ENCODE measurements at places on chromosomes 1 and 21. TPM values are rescaled to one million over a fixed set of nuclear protein-coding genes. Genes with fewer than 3 reads are reported as not detected.

DNA sequence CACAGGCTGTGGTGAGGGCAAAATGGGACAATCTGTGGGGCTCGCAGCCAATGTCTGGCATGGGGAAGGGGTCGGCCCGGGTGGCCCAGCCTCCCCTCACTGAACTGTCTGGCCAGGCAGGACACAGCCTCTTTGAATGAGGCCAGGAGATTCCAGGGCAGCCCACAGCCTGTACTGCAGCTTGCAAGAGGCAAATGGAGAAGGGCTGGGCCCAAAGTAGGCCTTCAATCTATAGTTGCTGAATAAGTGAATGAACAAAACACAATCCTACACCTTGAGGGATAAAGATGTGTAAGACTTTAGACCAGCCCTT is 23.2 kb downstream of the SLC27A3 start:
- H3K27me3 ChIP-seq: no peaks in the 10 kb centered on the region
- H3K27ac ChIP-seq: no peak overlapping the region
- H3K36me3 ChIP-seq: peaks cover 1% of the 10 kb centered on the region
- no peak overlapping the region for H3K4me3 ChIP-seq

- H3K36me3 ChIP-seq: no peaks in the 10 kb centered on the region
- H3K27ac ChIP-seq: no peak overlapping the region
- H3K4me1 ChIP-seq: peaks cover 45% of the 10 kb centered on the region
- peaks cover 26% of the 10 kb centered on the region for H3K27me3 ChIP-seq
Observed at GRCh38 chr21:29236201-29236600, 62.5 kb upstream of the BACH1 start.

Gene SPOCD1
- total RNA-seq: 0.73 TPM

Gene ANGPTL3
- total RNA-seq: not detected

GRCh38 chr1:197987294-197987693 is 70.1 kb downstream of the LHX9 start:
- H3K27me3 ChIP-seq: no peaks in the 10 kb centered on the region
- H3K27ac ChIP-seq: no peak overlapping the region
- DNase-seq: no peak
- H3K4me3 ChIP-seq: no peak overlapping the region
- no peaks in the 10 kb centered on the region for H3K36me3 ChIP-seq
- no peaks in the 10 kb centered on the region for H3K4me1 ChIP-seq

DNA sequence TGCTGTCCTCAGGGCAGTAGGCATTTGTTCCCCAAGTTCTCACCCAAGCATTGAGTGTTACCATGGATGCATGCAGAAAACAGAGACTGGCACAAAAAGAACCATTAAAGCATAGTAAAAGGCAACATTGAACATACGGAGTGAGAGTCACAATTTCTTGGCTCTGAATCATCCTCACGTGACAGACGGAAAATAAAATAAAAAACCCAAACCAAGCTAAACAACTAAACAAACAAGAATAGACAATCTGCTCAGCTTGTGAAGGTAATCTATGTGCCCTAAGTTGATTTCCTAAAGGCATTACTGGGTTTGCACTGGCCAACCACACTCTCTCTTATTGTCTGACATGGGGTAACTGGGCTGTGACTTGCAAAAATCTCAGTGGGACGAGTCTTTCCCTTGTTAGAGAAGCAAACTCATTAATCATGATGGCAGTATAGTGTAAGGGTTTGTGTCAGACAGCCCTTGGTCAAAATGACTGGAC is 306.0 kb downstream of the ASTN1 start:
- no peak overlapping the region for H3K27ac ChIP-seq
- no peaks in the 10 kb centered on the region for H3K4me1 ChIP-seq
- no peaks in the 10 kb centered on the region for H3K27me3 ChIP-seq
- DNase-seq: no peak

DNA sequence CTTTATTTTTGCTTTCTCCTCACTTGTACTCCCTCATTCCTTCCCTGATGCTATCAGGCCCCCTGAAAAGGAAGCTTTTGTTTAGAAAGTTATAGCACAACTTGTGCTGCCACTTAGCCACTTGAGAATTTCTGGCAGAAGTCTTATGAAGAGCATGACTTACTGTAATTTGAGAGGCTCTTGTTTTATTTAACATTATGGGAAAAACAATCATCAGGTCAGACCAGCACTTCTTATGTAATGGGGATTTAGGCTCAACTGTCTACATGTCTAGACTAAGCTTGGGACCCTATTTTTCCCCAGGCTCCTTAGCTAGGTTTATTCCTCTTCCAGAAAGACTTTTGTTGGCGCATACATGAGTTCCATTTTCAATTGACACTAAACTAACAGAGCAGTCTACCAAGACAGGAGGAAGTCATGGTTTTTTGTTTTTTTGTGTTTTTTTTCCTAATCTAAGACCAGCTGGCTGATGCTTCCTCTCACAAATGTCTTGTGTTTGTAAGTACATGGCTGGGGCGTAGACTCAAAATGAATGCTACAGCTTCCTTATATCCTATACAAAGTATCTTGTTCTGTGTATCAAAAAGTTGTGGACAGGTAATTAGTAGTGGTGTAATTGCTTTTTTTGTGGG is 31.5 kb downstream of the TNFSF4 start:
- no peaks in the 10 kb centered on the region for H3K4me1 ChIP-seq
- peaks cover 24% of the 10 kb centered on the region for H3K36me3 ChIP-seq
- no peaks in the 10 kb centered on the region for H3K27me3 ChIP-seq
- H3K27ac ChIP-seq: no peak overlapping the region

GRCh38 chr21:38495242-38495641 is 3.0 kb downstream of the ERG start:
- no peak overlapping the region for H3K27ac ChIP-seq
- H3K27me3 ChIP-seq: peaks cover 44% of the 10 kb centered on the region
- H3K4me3 ChIP-seq: no peak overlapping the region

Gene LMX1A
- total RNA-seq: not detected

DNA sequence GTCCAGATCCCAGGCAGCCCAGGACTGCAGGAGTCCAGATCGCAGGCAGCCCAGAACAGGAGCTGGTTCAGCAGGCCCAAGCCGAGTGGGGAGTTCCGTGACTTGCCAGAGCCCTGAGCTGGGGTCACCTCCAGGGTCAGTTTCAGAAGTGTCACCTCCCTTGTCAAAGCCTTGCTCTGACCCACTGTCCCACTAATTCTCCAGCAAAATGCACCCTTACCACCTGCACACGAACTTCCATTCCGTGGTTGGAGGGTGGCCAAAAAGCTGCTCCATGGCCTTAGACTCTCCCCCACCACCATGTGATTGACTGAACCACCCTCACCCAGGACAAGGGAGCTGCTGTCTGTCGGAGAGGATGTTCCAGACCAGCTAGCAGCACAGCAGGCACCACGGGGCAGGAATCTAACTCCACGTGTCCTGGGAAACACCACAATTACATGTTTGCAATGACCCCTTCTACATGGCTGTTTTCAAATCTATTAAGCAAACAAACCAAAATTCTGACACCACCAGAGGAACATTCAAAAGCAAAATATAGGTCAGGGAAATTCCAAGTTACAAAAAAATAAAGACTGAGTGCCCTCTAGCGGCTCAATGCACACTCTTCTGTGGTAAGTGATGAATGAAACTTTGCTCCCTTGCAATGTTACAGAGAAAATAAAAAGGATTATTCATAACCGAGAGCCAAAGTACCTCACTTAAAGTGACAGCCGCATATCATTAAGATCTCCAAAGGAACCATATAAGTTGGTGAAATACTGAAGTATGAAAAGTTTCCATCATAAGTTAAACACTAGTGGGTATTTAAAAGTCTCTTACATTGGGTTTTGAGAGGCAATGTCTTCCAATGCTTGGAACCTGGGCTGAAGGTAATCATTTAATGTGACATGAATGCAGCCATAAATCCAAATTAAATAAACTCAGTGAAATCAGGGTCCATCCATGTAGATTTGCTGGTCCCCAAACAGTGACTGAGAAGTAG is 76.3 kb downstream of the NPHP4 start:
- peaks cover 3% of the 10 kb centered on the region for H3K36me3 ChIP-seq
- H3K4me3 ChIP-seq: no peak overlapping the region
- no peak overlapping the region for H3K27ac ChIP-seq

Gene HES3
- total RNA-seq: not detected

Gene ITLN2
- total RNA-seq: not detected

DNA sequence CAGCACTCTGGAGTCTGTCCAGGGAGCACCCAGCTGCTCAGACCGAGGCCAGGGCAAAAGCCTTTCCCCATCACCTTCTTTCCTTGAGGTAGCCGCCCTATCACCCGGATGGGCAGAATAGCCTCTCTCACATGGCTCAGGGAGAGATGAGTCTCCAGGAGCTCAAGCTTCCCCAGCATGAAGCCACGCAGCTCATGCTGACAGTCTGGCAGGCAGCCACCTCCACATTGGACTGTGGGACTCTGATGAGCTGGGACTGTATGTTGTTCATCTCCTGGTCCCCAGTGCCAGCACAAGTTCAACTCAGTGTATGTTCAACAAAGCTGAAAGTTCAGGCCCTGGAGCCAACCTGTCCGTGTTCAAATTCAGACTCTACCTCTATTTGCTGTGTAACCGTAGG is 75.2 kb upstream of the ZC3H12A start:
- H3K4me1 ChIP-seq: peaks cover 3% of the 10 kb centered on the region
- no peak overlapping the region for H3K27ac ChIP-seq
- no peak overlapping the region for H3K4me3 ChIP-seq
- H3K27me3 ChIP-seq: peaks cover 23% of the 10 kb centered on the region
- no peak for DNase-seq

- no peaks in the 10 kb centered on the region for H3K4me1 ChIP-seq
- peaks cover 8% of the 10 kb centered on the region for H3K27me3 ChIP-seq
- no peak for DNase-seq
- H3K4me3 ChIP-seq: no peak overlapping the region
- no peak overlapping the region for H3K27ac ChIP-seq
- H3K36me3 ChIP-seq: no peaks in the 10 kb centered on the region
Observed at GRCh38 chr1:229803626-229804217, 177.7 kb downstream of the URB2 start.

- no peaks in the 10 kb centered on the region for H3K4me1 ChIP-seq
- H3K27me3 ChIP-seq: no peaks in the 10 kb centered on the region
- no peak for DNase-seq
- H3K4me3 ChIP-seq: no peak overlapping the region
Observed at GRCh38 chr1:50542362-50542761, 119.1 kb upstream of the DMRTA2 start.

- H3K36me3 ChIP-seq: no peaks in the 10 kb centered on the region
- H3K27ac ChIP-seq: no peak overlapping the region
Observed at GRCh38 chr1:53388963-53389362, 61.1 kb upstream of the LRP8 start.

DNA sequence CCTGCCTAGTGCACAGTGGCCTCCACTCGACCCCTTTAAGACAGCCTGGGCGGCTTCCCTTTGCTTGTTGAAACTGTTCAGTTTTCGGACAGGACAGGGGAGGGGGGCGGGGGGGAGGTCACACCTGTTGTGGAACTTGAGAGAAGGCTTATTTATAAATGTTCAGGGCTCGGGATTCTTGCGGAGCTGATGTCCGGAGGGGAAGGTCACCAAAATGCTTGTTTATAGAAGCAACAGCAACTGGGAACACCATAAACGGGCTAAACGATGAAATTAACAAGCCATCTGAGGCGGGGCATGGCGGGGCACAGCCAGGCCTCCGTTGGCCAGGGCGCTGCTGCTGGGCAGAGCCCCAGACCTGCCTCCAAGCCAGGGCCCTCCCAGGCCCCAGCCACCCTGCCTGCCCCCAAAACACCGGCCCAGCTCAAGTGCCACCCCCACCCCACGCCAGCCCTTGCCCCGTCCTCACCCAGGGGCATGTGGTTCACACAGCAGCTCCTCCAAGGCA is 59.8 kb upstream of the CASZ1 start:
- H3K27me3 ChIP-seq: no peaks in the 10 kb centered on the region
- H3K27ac ChIP-seq: no peak overlapping the region
- no peak for DNase-seq
- H3K4me3 ChIP-seq: no peak overlapping the region
- no peaks in the 10 kb centered on the region for H3K4me1 ChIP-seq

GRCh38 chr1:245685111-245685810 is 530.5 kb downstream of the KIF26B start:
- no peaks in the 10 kb centered on the region for H3K4me1 ChIP-seq
- DNase-seq: no peak
- peaks cover 6% of the 10 kb centered on the region for H3K27me3 ChIP-seq
- H3K36me3 ChIP-seq: no peaks in the 10 kb centered on the region
- no peak overlapping the region for H3K27ac ChIP-seq

DNA sequence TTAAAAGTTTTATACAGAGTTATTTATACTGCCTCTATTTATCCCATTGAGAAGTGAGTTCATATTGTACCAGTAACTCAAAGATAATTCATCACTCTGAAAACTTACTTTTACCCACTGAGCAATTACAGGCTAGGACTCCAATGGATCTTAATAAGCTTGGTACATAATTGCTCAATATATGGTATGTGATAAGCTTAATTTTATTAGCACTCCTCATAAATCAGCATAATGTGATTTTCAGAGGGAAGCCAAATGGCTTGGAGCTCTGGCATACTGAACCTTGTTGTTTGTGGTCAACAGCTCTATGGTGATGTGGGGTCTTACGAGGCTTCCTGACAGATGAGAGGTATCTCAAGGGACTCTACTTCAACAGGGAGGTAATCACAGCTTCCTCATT is 26.3 kb downstream of the ADAM30 start:
- no peaks in the 10 kb centered on the region for H3K36me3 ChIP-seq
- H3K27ac ChIP-seq: no peak overlapping the region
- DNase-seq: no peak
- H3K27me3 ChIP-seq: peaks cover 14% of the 10 kb centered on the region
- H3K4me3 ChIP-seq: no peak overlapping the region

DNA sequence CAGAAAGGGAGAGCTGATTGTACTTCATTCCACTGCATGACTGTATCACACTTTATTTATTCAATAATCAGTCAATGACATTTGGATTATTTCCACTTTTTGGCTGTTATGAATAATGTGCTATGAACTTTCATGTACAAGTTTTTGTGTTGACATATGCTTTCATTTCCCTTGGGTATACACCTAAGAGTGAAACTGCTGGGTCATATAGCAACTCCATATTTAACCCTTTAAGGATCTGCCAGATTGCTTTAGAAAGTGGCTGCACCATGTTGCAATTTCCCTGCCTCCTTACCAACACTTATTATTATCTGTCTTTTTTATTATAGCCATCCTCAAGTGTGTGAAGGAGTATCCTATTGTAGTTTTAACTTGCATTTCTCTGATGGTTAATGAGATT is 108.8 kb upstream of the KCNK1 start:
- peaks cover 2% of the 10 kb centered on the region for H3K4me1 ChIP-seq
- no peak overlapping the region for H3K4me3 ChIP-seq
- H3K27ac ChIP-seq: no peak overlapping the region
- H3K36me3 ChIP-seq: no peaks in the 10 kb centered on the region
